ENCODE measurements at places on chromosomes 12 and 14.

DNA sequence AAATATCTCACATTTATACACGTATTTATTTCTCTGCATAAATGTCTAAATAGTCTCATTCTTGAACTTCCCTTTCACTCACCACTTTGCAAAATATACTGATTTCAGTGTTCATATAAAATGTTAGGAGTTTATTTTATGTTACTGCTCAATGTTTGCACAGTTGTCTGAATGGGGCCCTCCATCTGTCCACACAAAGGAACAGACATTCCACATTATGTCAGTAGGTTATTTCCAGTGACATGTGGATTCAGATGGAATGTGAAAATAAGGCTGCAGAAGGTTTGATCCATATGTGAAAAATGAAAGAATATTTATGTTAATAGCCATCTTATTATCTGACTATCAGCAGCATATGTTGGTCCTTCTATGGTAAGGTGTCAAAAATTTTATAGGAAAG lies 994.4 kb upstream of the SEL1L start:
- no peak for DNase-seq

DNA sequence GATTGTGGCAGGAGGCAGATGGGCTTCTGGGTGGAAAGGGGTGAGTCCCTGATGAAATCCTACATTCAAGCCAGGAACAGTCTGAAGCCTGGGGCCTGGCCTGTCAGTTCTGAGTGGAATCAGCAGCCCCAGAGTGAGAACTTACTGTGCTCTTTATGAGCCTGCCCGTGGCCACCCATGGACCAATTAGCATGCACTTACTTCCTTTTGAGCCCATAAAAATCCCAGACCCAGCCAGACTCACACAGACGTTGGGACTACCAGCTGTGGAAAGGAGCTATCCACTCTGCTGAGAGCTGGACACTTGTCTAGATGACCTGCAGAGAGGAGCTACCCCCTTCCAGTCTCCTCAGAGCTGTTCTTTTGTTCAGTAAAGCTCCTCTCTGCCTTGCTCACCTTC lies 104.5 kb downstream of the MNAT1 start:
- DNase-seq: no peak

GRCh38 chr14:81837304-81837703 lies 303.7 kb upstream of the SEL1L start:
- DNase-seq: no peak

DNA sequence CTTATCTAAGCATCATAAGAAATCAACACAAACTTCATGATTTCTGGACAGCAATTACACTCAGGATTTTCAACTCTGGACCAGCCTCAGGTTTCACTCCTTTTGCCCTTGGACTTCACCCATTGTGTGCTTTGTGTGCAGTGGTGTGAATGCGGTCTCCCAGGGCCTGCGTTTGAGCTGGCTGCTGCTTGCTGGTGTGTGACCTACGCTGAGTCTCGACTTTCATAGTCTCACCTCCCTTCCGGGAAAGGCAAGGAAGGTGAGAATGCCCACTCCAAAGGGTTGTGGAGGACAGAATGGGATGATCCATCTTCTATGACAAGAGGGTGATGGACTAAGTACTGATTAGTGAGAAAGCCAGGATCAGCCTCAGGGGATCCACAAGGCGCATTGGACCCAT lies 228.8 kb downstream of the C12orf75 start:
- DNase-seq: no peak

DNA sequence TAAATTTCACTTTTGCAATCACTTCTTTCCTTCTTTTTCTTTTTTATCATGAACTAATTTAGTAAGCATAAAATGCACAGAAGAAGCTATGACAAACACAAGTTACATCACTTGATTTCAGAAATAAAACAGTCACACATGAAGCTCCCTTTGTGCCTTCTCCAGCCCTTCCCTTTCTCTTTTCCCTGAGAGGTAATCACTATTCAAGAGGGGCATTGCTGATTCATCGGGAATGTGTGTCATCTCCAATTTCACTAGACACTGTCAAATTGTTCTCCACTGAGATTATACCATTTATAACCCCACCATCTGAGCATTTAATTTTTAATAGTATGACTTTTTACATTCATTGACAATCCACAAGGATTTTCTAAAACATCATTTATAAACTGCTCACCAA lies 91.6 kb upstream of the PTPRQ start:
- DNase-seq: no peak

- no peak for DNase-seq
Measured at GRCh38 chr12:109822951-109823411, 10.2 kb downstream of the TRPV4 start.

- no peak for DNase-seq
Measured at GRCh38 chr14:80664576-80664975, 277.0 kb downstream of the CEP128 start.

GRCh38 chr12:123696646-123697045 lies 15.5 kb upstream of the ATP6V0A2 start:
- DNase-seq: no peak

DNA sequence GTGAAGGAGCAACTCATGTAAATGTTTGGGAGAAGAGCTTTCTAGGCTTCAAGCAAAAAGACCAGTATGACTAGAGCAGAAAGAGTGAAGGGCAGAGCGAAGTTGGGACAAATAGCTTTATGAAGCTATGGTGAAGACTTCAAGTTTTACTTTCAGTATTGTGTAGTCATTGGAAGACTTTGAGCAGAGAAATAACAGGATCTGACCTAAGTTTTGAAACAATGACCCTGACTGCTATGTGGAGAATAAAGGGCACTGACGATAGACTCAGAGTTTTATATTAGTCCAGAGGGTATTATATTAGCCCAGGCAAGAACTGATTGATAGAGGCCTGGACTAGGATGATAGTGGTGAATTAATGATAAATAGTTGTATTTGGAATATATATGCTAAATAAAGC lies 187.3 kb downstream of the KTN1 start:
- no peak for DNase-seq

DNA sequence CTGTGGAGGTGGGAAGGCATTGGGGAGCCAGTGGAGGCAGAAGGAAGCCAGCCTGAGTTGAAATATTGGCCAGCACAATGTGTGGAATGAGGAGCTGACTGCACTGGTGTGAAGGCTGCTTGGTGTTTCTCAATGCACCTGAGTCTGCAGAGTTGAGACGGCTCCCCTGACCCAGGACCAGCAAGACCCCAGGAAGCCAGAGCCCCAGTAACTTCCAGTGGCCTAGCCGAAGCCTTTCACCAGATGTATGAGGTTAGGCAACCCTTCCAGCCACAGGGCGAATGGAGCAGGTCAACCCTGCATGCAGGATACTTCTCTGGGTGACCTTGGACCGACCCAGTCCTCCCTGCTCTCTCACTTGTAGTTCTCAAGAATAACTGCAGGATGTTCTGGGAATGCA lies 12.9 kb upstream of the KRT73 start:
- no peak for DNase-seq

DNA sequence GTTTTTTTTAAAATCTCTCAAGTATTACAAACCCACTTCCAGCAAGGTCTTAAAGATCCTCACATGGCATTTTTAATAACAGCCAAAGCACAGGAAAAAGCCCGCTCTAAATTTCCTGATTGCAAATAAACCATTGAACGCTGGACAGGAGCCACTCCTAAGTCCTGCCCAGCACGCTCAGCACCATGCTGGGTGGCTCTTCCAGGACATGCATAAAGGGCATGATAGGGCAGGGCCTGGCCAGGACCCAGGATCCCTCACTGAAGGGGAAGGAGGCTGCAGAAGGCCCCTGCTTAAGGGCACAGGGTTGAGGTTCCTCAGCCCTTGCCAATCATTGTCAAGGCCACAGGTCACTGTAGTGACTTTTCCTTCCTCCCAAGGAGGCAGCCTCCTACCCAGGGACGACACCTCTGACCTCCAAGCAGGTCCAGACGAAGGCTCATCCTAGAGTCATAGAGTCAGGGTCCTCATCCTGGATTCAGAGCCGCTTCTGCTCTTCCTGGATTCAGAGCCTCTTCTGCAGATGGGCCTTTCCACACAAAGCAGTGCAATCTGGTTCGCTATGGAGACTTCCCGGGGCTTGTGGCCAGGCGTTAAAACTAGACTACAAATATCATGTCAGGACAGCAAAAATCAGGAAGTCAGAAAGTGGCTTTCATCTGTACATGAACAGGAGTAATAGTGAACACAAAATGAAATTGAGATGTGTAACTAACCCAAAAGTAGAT lies 123.8 kb downstream of the GCH1 start:
- DNase-seq: no peak

GRCh38 chr14:105271224-105271890 lies 23.0 kb downstream of the BTBD6 start:
- DNase-seq: no peak

DNA sequence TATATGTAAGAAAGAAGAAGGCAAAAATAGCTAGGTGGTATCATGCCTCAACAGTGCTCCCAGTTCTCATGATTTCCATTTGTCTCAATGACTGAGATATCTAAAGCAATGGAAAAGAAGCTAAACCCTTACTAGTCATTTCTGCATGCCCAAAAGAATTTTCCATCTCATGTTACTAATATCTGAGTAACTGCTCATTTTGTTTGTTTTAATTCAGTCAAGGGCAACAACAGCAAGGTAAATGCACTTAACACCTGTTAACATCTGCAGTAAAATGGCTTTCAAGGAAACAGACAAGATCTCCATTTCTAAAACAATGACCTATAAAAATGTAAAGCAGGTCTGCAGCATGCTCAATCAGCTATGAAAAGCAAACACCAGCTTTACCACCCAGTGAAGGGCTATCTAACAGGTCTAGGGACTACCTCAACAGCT lies 19.4 kb upstream of the SELPLG start:
- DNase-seq: no peak

- DNase-seq: no peak
Measured at GRCh38 chr14:89625244-89625713, 208.2 kb upstream of the FOXN3 start.

GRCh38 chr12:100503228-100503628 lies 29.6 kb downstream of the NR1H4 start:
- no peak for DNase-seq

DNA sequence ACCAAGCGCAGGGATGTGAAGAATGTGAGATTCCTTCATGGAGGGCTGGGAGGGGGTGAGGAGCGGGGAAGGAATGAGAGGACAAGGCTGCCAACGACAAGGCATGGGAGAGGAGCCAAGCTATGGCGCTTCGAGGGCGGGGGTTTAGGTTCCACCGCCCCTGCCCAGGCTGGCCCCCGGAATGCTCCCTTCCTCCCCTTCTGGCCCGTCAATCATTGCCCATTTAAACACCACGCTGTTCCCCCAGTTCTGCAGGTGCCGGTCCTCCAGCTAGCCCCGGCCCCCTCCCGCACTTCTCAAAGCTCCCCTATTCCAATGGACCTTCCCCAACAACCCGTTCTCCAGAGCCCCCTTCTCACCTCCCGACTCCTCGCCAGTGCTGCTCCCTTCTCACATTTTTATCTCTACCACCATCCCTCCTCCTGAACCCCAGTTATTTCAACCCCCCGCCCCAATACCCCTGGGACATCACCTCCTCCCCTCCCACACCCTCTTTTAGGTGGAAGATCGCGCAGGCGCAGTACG lies 428 bp downstream of the RNF41 start:
- DNase-seq: no peak

- no peak for DNase-seq
Measured at GRCh38 chr12:99066726-99067125, 421.6 kb downstream of the APAF1 start.

DNA sequence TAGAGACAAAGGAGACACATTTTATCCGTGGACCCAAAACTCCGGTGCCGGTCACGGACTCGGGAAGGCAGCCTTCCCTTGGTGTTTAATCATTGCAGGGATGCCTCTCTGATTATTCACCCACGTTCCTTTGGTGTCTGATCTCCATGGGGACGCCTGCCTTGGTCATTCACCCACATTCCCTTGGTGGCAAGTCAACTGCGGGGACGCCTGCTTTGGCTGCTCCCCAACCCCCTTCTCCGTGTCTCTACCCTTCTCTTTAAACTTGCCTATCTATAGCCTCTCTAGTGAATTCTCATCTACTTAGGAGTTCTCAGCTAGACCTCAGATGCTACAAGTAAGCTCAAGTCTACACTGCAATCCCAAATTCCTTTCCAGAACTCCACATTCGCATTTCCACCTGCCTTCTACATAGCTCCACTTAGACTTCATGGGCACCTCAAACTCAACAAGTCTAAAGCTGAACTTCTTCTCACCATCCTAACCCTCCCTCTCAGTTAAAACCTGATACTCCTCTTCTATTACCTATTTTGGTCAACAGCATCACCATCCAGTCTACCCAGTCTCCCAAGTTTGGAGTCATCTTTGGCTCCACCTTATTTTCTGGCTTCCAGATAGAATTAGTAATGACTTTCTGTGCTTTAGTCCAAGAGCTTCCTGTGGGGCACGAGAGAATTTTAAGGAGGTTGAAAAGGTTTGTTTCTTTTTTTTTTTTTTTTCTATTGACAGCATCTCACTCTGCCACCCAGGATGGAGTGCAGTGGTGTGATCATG lies 14.4 kb downstream of the SPTLC2 start:
- DNase-seq: no peak

- DNase-seq: no peak
Measured at GRCh38 chr14:21575661-21576060, 4.2 kb downstream of the OR10G3 start.

DNA sequence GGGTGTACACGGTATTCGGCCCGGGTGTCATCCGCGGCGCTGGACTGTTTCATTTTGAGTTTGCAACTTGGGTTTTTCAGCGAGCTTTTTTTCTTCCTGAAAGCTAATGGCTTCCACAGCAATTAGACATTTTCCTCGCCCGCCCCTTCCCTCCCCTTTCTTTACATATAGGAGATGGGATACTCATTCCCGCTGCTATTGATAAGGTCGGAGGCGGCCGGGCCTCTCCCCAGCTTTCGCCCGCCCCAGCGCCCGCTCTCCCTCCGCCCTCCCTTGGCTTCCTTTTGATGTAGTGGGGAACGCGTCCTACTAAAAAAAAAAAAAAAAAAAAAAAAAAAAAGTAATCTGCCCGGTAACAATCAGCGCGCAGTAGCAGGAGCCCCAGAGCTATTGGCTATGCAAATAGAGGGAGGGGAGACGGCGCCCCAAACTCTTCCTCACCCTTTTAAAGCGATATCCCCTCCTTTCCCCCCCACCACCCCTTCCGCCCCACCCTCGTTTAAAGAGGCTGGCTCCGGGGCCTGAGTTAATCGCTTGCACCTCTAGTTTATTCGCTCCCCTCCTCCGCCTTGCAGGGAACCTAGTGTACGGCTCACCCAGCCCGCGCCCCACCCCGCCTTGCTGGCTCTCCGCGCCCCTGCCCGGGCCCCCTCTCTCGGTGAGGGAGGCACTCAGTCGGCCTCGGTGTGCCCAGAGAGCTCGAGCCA lies 1.7 kb upstream of the CCND2 start:
- DNase-seq: no peak

DNA sequence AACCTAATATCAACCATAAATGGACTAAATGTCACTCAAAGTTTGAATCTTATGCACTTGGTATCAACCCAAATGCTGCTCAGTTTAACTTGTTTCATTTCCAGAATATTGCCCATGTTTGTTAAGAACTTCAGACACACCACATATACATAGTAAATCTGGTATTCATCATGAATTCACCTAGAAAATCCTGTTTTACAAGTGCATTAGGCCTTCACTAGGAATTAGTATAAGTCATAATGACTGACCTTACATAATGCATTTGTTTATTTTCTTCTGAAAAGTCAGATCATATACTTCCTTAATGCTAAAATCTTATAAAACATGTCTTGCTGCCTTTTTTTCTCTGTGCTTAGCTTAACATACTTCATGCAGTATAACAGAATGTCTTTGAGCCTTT lies 66.1 kb downstream of the ABCD2 start:
- no peak for DNase-seq
